ENCODE measurements at places on chromosomes 2 and 18. TPM values are rescaled to one million over a fixed set of nuclear protein-coding genes. Genes with fewer than 3 reads are reported as not detected.

The GAREM2 gene
- total RNA-seq = 0.93 TPM

The DTNA gene
- 167 TPM for total RNA-seq

- no peak for DNase-seq
These were observed 26.6 kb upstream of the ITGA4 start for GRCh38 chr2:181430406-181431118.

DNA sequence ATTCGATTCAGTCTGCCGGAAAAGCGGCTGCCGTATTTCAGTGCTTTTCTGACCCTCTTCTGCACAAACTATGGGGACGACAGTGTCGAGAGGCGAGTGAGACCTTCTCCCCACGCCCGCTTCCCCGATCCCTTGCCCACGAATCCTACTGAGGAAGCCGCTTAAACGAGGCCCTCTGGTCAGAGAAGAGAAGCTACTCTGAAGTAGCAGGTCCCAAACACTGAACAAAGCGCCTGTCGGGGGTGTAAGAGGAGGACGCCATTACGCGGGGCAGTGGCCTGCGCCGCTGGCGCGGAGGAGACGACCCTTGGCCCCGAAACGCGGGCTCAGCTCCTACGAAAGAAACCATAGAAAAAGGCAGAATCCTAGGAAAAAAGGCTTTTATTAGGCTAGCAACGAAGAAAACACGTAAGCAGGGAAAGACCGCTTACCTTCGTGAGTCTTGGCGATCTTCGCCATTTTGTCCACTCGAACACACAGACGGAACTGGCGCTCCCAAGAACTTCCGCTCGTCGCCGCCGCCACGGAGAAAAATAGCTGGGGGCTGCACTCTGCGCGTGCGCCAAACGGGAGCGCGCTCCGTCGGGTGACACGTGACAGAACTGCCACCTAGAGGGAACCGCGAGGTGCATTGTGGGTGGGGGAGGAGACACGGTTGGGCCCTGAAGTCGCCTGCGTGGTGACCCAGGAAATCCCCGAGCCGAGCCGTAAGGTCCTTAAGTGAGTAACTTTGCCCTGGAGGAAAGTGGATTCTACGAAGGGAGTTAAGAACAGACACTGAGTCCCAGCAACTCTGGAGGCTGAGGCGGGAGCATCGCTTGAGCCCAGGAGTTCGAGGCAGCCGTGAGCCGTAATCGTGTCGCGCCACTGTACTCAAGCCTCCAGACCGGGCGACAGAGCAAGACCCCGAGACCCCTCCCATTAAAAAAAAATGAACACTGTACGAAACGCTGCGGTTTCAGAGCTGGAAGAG is at the start of gene SF3B1:
Gene SF3B1, minus strand, starts transcription at position 488 of the 973 bp plus-strand sequence. Its CDS starts 29 bp downstream, at position 459.
- peak; percentile 98 for DNase-seq

GRCh38 chr18:6441200-6441599 is 26.5 kb upstream of the L3MBTL4 start:
- DNase-seq = no peak

Measured in left ventricle myocardium inferior (tissue), 1 donor.